RWPE2 (cell line): ENCODE measurements at places on chromosomes 12 and 14.

DNA sequence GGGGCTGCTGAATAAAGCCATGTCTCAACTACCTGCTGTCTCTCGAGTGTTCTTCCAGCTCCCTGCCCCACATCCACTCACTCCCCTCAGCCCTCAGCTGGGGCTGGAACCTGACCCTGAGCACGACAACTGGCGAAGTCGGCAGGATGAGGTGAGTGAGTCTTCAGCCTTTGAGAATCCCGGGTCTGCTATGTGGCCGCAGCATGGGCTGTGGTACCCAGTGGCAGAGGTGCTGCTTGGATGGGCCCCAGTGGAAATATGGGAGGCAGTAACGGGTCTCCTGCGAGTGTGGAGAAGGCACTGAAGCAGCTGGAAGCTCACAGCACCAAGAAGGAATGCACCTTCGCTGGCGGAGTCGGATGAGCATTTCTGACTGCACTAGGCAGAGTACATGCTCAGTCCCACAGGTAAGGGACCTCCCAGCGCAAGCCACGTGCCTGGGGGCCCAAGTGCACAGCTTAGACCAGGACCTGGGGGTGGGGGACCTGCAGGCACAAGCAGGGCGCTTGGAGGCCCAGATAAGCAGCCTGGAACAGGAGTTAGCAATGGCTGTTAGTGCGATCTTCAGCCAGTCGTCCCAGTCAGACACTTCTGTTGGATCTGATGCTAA, 95.5 kb upstream of the TMPO start:
- DNase-seq: no peak

DNA sequence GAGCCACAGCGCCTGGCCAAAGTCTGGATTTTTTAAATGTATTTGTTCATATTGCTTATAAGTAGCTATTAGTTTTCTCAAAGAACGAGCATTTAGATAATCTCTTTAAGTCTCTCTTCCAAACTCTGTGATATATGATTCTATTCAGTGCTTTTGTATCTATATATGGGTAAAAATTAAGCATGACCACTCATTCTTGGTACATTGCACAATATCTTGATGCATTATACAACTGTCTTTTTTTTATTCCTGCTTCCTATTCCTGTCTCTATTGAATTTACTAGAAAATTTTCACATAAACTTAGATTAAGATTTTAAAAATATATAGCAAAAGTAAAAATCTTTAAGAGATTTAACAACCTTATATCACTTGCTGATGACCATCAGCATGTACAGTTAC, 29.1 kb downstream of the SOCS2 start:
- DNase-seq: no peak

DNA sequence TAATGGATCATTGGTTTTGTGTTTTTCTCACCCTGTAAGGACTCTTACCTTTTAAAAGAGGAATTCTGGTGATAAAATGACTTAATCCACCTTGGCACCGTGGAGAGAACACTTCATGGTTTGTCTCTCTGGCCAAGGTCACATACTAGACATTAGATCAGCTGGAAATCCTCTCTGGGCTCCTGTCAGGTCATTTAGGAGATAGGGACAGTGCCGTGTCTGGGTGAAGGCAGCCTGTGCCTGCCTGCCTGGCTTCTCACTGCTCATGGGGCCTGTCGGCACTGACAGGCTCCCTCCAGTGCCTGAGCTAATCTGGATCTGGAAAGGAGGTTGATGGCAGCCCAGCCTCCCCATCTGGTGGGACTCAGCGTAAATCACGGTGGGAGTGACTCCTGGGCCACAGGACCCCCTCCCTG, 5.7 kb downstream of the CRADD start:
- DNase-seq: no peak

DNA sequence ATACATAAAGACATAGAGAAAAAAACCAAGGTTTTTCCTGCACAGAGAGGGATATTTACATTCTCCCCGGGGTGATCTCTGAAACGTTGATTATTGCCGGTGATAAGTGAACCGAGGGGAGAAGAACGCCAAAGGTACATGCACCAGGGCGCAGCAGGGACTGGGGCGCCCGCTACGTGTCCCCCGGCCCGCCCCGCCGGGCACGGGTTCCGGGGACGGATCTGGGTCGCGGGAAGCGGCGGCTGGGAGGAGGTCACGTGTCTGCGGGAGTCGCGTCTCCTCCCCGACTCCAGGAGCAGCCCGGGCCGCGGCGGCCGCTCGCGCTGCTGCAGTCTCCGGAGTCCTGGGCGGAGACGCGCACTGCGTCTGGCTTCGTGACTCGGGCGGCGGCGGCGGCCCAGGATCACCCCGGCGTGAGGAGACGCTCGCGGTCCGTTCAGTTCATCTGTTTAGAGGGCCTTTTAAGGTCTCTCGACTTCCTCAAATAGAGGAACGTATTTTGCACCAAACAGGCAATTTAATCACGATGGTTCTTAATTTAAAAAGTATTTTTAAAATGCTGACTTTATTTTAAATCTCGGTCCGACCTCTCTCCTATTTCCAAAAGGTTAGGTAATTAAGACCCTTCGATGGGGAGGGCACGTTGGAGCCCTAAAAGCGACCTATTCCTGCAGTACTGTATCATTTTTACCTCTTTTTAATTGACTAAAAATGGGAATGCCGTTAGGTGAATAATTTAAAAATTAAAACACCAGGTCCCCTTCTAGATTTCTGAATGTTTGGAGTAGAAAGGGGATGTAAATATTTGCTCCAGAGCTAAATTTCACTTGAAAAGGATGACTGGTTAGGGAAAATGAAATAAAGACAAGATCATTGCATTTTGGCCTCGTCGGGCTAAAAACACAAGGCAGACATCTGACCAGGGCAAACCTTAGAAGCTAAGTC, 1.8 kb upstream of the BHLHE41 start:
- peak; percentile 57 for DNase-seq

DNA sequence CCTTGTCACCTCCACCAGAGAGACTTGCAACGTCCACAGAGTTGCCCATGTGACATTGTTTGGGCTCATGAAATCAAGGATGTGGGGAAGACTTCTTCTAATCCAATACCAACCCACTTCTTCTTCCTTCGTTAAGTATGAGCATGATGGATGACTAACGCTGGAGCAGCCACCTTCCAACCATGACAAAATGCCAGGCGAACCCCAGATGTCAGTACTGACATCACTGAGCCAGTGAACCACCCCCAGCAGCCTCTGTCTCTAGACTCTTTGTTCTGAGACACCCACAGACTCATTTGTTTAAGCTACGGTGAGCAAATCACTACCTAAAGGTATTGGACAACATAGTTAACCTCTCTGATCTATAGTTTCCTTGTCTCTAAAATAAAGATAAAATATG, 123.7 kb downstream of the GRIN2B start:
- no peak for DNase-seq

- no peak for DNase-seq
Observed at GRCh38 chr12:106311139-106311538, 8.6 kb downstream of the TCP11L2 start.

GRCh38 chr14:69671365-69672030, 60.1 kb downstream of the SUSD6 start:
- no peak for DNase-seq

DNA sequence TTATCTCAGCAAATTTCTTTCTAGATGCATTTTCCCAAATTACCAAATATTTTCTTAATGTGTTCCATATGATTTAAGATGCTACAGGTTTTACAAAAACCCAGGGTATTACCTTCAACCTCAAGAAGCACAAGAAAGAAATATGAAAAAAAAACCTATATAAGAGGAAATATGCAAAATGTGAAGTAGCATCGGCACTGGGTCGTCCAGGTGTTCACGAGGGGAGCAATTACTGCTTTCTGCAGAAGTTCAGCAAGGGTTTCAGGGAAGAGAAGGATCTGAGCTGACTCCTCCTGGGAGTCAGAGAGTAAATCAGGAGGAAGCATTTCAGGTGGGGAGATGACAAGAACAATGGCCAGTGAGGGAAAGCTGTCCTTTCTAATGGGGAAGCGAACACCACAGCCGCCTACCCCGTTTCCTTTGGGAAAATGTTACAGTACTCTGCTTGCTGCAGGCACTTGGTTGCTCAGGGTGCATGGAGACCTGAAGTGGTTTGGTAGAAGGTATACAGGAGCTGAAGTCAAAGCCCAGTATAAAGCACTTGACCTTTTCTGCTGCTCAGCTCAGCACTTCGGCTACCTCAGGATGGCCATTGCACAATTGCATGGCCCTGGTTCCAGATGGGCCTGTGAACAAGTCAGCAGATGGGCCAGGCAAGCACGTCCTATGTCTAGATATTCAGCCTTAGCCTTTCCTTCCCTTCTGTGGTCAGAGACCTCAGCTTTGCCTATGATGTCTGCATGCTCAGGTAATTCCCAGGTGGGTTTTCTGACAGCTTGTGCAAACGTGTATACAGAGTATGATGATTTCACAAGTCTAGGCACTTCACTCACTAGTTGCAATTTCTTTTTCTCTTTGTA, 155.6 kb downstream of the PAX9 start:
- DNase-seq: no peak

DNA sequence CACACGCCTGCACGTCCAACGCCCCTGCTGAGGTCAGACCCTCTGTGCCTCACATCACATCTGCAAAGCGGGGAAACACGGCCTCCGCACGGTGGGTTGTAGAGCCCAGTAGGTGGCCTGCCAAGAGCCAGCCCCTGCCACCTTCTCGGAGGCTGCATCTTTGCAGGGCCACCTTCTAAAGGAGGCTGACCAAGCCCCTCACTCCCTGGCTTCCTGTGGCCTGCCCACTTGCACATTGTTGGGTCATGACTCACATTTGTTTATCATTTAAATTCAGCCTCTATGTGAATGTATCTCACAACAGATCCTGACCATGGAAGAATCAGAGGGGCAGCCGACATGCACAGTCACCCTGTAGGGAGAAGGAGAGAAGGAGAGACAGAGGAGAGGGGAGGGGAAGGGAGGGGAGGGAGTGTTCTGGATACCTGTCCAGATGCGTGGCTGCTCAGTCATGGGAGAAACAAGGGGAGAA, 319.5 kb upstream of the DIO3 start:
- no peak for DNase-seq

DNA sequence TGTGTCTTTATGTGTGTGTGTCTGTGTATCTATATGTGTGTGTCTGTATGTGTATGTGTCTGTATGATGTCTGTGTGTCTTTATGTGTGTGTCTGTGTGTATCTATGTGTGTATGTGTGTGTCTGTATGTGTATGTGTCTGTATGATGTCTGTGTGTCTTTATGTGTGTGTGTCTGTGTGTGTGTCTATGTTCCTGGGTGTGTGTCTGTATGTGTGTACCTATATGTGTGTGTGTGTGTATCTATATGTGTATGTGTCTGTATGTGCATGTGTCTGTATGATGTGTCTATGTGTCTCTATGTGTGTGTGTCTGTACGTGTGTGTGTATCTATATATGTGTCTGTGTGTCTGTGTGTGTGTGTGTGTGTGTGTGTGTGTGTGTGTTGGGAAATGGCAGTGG, 19.0 kb upstream of the CD9 start:
- no peak for DNase-seq

GRCh38 chr12:40012711-40013110, 93.2 kb downstream of the SLC2A13 start:
- DNase-seq: no peak

DNA sequence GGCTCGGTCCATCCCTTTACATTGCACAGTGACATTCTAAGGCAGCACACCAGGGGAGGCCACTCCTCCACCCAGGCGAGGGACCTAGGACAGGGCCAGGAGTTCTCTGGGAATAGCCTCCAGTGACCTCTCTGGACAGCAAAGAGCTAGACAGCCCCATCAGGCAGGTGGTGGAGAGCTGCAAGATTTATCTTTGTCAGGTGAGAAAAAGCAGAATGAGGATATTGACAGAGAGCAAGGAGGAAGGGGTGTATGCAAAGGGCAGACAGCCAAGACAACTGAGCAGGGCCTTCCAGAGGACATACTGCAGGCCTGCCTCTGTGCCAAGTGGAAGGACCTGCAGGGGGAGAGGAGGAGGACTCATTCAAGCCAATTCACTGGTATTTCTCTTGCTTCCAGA, 112.4 kb upstream of the MAX start:
- DNase-seq: no peak
